ENCODE measurements at places on chromosomes 4 and X. TPM values are rescaled to one million over a fixed set of nuclear protein-coding genes. Genes with fewer than 3 reads are reported as not detected.

DNA sequence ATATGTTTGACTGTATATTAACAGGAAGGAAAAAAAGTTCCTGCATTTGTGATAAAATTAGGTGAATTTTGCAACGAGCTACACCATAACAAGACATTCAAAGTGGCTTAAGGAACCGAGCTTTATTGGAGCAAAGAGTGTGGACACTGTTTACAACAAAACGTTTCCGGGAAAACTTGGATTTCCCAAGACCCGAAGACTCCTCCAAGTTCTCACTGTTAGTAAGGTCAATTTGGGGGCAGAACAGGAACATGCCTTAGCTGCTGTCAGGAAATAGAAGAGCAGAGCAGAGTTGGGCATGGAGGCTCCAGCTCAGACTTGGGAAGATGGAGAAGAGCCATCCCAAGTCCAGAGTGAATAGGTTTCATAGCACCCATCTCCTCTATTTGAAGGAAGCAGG is 16.5 kb downstream of the ADH6 start:
- no peak overlapping the region for H3K27ac ChIP-seq
- H3K36me3 ChIP-seq = no peaks in the 10 kb centered on the region
- DNase-seq = peak; percentile 27
- no peaks in the 10 kb centered on the region for H3K4me1 ChIP-seq
- no peak overlapping the region for H3K4me3 ChIP-seq

DNA sequence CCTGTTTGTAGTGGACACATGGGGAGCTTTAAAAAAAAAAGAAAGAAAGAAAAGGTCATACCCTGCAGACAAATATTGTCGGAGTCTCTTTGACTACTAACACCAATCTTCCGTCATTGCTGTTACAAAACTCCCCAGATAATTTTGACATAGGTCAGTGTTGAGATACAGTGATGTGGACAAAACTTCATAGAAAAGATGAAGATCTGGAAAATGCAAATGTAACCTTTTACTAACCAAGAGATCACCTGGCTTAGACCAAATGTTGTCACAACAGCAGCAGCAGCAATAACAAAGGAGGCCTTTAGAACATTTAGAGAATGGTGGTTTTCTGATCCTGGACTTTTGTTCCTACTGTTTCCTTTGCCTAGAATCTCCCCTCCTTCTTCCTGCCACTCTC is 8.1 kb upstream of the COMMD8 start:
- no peaks in the 10 kb centered on the region for H3K36me3 ChIP-seq
- H3K4me1 ChIP-seq = no peaks in the 10 kb centered on the region
- H3K27ac ChIP-seq = no peak overlapping the region
- no peaks in the 10 kb centered on the region for H3K27me3 ChIP-seq
- H3K4me3 ChIP-seq = no peak overlapping the region

DNA sequence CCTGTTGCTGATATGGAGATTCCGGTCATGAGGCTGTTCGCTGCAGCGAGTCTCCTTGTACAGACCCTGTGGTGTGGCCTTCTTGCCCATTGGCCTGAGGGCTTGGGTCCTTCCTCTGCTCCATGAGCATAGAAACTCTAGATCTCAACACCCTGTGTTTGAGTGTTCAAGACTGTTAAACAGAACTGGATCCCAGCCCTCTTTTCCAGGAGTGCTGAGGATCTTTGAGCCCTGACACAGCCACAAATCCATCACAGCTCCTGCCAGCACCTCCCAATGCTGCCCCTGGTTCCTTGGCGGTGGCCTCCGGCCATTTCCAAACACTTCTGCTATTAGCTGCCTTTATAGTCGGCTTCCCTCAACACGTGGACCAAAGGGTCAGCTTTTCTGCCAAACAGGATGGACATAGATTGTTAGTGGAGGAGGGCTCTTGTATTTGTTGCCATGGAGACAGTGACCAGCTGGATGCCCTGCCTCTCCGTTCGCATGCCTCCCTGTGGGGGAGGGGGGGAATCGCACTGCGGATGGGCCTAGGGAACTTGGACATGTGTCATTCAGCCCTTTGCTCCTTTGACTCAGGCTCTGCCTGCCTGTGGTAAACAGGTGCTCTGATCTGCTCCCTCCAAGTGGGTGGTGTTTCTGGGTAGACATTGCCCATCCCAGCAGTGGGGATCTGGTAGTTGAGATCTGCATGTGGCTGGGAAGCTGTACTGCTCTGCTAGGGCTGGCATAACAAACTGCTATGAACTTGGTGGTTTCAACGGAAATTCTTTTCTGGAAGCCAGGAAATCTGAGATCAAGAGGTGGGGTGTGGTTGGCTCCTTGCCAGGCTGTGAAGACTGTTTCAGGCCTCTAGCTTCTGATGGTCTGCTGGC is 6.9 kb upstream of the WDR1 start:
- DNase-seq = no peak
- H3K27ac ChIP-seq = no peak overlapping the region
- no peaks in the 10 kb centered on the region for H3K36me3 ChIP-seq
- H3K4me3 ChIP-seq = no peak overlapping the region
- no peaks in the 10 kb centered on the region for H3K4me1 ChIP-seq

DNA sequence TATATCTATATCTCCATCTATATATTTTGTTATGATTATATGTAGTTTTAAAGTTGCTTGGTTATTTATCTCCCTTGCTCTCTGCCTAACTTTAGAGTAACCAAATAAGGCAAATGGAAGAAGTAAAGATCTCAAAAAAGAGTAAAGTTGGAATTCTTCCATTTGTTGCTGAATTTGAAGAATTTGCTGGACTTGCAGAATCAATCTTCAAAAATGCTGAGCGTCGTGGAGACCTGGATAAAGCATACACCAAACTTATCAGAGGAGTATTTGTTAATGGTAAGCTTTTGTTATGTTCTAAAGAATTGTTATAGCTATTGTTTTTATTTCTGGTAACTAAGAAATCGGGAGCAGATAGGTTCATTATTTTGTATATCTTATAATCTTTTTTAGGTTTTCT is 43.2 kb downstream of the EXOC1 start:
- H3K36me3 ChIP-seq = peaks cover 8% of the 10 kb centered on the region
- no peaks in the 10 kb centered on the region for H3K27me3 ChIP-seq
- no peaks in the 10 kb centered on the region for H3K4me1 ChIP-seq
- DNase-seq = no peak
- H3K4me3 ChIP-seq = no peak overlapping the region
- no peak overlapping the region for H3K27ac ChIP-seq

- H3K36me3 ChIP-seq = no peaks in the 10 kb centered on the region
- no peaks in the 10 kb centered on the region for H3K27me3 ChIP-seq
- DNase-seq = no peak
- H3K4me3 ChIP-seq = no peak overlapping the region
- peaks cover 29% of the 10 kb centered on the region for H3K4me1 ChIP-seq
Observed at GRCh38 chr4:71259911-71260331, 78.9 kb upstream of the SLC4A4 start.

DNA sequence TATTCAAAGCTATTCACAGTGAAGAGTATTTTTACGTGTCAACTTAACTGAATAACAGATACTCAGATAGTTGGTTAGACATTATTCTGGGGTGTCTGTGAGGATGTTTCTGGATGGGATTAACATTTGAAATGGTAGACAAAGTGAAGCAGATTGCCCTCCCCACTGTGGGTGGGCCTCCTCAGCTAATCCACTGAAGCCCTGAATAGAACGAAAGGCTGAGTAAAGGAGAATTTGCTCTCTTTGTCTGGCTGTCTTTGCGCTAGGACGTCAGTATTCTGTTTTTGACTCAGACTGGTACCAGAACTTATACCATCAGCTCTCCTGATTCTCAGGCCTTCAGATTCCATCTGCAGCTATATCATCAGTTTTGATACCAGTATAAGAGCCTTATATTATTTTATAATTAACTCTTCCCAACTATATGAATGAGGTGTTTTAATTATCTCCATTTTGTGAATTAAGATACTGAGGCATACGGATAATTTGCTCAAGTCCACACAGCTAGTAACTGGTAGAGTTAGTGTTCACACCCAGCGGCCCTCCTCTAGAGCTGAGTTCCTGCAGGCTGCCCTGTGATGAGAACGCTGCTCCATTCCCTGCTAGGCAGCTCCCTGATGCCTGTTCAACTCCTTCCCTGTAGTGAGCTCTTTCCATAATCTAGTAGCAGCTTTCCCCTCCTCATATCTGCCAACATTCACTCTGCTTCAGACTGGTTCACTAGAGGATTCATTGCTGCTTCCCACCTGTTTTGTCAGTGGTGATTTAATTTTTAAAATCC is 87.5 kb downstream of the RBM46 start:
- H3K4me3 ChIP-seq = no peak overlapping the region
- no peaks in the 10 kb centered on the region for H3K4me1 ChIP-seq
- H3K36me3 ChIP-seq = no peaks in the 10 kb centered on the region
- no peak for DNase-seq

The GLRA2 gene
- total RNA-seq = not detected

The KLHL15 gene
- total RNA-seq = 4.7 TPM

The PHKA1 gene
- total RNA-seq = 8.6 TPM

All from body of pancreas (tissue), 4 donors.